ENCODE measurements at places on chromosomes 7 and 10.

- no peak for DNase-seq
Measured at GRCh38 chr10:10869592-10869991, 148.1 kb upstream of the CELF2 start.

DNA sequence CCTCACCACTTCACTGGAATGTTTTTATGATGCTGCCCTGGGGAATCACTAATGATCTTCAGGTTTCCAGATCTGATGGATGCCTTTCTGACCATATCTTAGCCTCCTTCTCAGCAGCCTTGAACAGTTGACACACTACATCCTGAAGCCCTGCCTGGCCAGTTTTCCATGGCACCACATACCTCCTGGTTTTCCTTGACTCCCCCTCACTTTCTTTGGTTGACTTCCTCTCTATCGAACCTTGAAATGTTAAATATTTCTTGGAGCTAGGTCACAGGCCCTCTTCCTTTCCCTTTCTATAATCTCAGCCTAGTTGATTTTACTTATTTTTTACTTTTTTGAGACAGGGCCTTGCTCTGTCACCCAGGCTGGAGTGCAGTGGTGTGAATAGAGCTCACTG lies 108.8 kb upstream of the CDK1 start:
- DNase-seq, result no peak

DNA sequence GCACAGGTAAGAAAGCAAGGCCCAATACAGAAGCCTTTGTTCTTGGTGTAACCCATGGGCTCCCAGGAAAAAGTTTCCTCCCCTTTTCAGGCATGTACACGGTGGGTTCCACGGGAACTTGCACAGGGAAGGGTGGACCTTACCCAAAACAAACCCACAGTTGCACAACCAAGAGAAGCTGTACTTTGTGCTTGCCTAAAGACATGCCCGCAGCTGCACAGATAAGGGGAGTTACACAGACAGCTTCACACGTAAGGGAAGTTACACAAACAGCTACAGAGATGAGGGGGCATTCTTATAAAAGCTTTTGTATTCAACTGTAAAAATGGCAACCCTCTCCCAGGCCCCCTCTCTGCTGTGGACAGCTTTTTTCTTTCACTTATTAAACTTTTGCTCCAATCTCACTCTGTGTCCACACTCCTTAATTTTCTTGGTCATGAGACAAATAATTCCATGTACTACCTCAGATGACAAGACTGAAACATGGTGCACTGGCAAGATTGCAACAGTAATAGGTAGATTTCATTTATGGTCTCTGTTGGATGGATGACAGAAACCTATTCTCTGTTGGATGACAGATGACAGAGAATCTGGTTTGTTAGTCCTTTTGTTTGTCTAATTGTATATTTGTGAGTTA lies 72.9 kb downstream of the ATE1 start:
- no peak for DNase-seq

- no peak for DNase-seq
Measured at GRCh38 chr7:104414216-104414615, 85.8 kb downstream of the LHFPL3 start.

- no peak for DNase-seq
Measured at GRCh38 chr10:3825862-3826351, 40.9 kb upstream of the KLF6 start.

DNA sequence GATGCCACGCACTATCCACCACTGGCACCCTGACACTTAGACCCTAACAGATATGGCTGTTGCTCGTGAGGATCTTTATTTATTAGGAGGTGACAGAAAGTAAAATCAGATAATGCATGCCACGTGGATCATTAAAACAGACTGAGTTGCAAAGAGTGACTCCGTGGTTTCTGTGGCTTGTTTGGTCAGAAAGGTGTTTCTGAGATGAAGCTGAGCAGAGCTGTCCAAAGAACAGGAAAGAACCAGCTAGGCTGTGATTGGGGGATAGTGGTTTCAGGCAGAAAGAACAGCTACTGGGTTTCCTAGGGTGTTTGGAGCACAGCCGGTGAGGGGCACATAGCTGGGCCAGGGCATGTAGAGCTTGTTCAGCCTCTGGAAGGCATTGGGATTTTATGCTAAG lies 34.4 kb downstream of the CSGALNACT2 start:
- DNase-seq, result no peak

GRCh38 chr7:36262309-36263094 lies 109.4 kb downstream of the EEPD1 start:
- DNase-seq, result no peak

DNA sequence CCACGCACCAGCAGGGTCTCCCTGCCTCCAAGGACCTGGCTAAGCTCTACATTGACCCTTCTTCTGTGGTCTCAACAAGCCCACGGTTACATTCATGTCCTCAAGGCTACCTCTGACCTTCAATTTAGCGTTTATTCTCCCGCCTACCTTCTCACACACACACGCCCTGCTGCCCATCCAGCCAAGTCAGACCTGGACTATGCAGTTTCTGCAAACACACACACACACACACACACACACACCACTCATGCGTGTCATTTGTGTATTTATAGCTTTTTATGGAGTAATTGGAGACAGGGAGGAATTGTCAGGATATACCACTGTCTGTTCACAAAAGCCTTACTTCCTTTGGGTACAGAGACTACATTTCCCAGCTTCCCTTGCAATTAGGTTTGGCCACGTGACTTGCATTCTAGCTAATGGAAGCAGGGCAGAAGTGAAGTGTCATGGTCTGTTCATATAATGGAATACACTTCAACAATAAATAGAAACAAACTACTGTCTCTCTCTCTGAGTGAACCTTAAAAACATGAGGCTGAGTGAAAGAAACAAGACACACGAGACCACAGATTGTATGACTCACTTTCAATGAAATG lies 53.8 kb upstream of the CPXM2 start:
- DNase-seq, result no peak

DNA sequence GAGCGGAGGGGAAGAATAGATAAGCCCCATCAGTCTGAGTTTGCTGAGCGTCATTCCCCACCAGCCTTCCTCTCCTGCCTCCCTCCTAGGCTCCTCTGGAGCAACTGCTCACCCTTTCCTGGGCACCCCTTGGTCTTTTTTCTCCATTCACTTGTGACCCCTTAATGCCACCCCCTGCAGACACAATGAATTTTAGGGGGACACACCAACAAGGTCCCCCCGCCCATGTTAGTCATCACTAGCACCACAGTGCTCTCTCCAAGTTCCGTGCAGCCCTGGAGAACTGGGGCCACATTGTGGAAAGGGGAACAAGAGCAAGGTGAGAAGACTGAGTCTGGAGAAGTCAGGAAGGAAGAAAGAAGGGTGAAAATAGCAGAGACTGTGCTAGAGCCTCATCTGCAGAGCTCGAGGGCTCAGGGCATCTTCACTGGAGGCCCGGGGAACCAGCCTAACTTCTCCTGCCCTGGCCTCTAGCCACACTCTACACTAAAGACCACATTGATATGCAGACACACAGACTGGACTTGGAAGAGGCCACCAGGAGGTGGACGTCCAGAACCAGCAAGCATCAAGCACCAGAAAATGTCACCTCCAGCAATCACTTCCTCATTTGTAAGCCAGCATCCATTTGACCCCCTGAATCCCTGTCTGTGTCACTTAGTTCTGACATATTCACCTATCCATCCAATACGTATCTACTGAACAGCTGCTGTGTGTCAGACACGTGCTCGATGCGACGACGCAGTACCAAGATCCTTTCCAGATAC lies 17.5 kb downstream of the RGR start:
- DNase-seq, result no peak

Data from activated naive CD4-positive, alpha-beta T cell treated with anti-CD3 and anti-CD28 coated beads, Interleukin-2, amount 50 U/mL, for 16 hours (primary cell).